ENCODE measurements at places on chromosomes 2 and 18. TPM values are rescaled to one million over a fixed set of nuclear protein-coding genes. Genes with fewer than 3 reads are reported as not detected.

STAT4 gene
- 0.71 TPM for total RNA-seq

- no peak overlapping the region for H3K27ac ChIP-seq
- H3K4me3 ChIP-seq, result no peak overlapping the region
- DNase-seq, result no peak
- H3K36me3 ChIP-seq, result no peaks in the 10 kb centered on the region
- peaks cover 13% of the 10 kb centered on the region for H3K27me3 ChIP-seq
Measured at GRCh38 chr18:24420551-24420950, 5.9 kb upstream of the IMPACT start.

- H3K36me3 ChIP-seq, result no peaks in the 10 kb centered on the region
- peaks cover 21% of the 10 kb centered on the region for H3K4me1 ChIP-seq
- H3K4me3 ChIP-seq, result no peak overlapping the region
- no peak for DNase-seq
- H3K27me3 ChIP-seq, result no peaks in the 10 kb centered on the region
- no peak overlapping the region for H3K27ac ChIP-seq
Measured at GRCh38 chr2:233365861-233366520, 11.7 kb downstream of the DGKD start.

- H3K4me1 ChIP-seq, result no peaks in the 10 kb centered on the region
- H3K4me3 ChIP-seq, result no peak overlapping the region
- no peaks in the 10 kb centered on the region for H3K27me3 ChIP-seq
- no peak overlapping the region for H3K27ac ChIP-seq
- DNase-seq, result no peak
Measured at GRCh38 chr2:60226191-60226590, 327.3 kb downstream of the BCL11A start.

- no peaks in the 10 kb centered on the region for H3K36me3 ChIP-seq
- H3K27ac ChIP-seq, result no peak overlapping the region
- DNase-seq, result peak; percentile 12
- no peaks in the 10 kb centered on the region for H3K27me3 ChIP-seq
- peaks cover 43% of the 10 kb centered on the region for H3K4me1 ChIP-seq
- no peak overlapping the region for H3K4me3 ChIP-seq
Measured at GRCh38 chr2:237596520-237597195, 6.1 kb upstream of the RAB17 start.

PARD6G gene
- total RNA-seq, result 13.0 TPM

FOSL2 gene
- total RNA-seq, result 68.7 TPM

ZNF396 gene
- 1.9 TPM for total RNA-seq

RHOB gene
- 753 TPM for total RNA-seq

RTP5 gene
- total RNA-seq, result 0.16 TPM

DNA sequence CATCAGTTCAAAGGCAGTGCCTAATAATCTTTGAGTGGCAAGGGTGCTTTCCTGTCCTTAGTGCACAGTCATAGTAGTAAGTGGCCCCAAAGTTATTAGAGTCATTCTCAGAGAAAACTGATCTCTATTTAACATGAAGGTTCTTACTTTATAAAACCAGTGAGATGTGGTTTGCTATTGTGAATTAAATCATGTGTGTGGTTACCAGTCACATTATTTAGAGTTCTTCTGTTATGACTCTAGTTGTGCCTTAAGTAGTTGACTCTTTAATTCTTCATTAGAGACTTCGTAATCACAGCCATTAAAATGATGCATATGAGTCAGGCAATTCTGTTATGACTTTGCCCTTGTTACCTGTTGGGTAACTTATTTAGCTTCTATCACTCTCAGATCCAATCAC lies 1392.9 kb upstream of the ACVR2A start:
- DNase-seq, result no peak
- H3K4me1 ChIP-seq, result no peaks in the 10 kb centered on the region
- H3K27ac ChIP-seq, result no peak overlapping the region
- no peaks in the 10 kb centered on the region for H3K36me3 ChIP-seq
- H3K4me3 ChIP-seq, result no peak overlapping the region
- H3K27me3 ChIP-seq, result no peaks in the 10 kb centered on the region

SPEG gene
- 181 TPM for total RNA-seq

DNA sequence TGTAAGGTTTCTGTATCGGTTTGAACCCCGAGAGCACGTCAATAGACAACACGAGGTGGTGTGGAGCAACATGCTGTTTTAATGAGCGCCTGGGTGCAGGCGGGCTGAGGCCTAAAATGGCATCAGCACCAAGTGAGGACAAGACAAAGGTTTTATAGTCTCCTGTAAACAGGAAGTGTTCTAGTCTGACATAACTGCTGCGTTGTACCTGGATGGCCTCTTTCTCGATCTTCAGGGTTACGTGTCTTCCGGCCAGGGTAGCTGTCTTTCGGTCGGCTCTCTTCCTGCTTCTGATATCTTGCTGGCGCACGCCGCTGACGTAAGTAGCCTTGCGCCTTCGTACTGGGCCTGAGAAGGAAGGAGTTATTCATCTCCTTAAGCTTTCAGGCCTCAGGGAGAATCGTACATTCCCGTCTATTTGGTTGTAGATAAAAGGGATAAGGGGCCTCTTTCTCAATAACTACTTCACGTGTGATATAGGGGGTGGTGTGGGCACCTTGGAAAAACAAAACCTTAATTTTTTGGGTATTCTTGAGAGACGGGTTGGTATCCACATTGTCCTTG lies 53.5 kb downstream of the KYNU start:
- DNase-seq, result no peak
- H3K27ac ChIP-seq, result no peak overlapping the region
- H3K27me3 ChIP-seq, result no peaks in the 10 kb centered on the region
- no peaks in the 10 kb centered on the region for H3K36me3 ChIP-seq
- H3K4me3 ChIP-seq, result no peak overlapping the region

DNA sequence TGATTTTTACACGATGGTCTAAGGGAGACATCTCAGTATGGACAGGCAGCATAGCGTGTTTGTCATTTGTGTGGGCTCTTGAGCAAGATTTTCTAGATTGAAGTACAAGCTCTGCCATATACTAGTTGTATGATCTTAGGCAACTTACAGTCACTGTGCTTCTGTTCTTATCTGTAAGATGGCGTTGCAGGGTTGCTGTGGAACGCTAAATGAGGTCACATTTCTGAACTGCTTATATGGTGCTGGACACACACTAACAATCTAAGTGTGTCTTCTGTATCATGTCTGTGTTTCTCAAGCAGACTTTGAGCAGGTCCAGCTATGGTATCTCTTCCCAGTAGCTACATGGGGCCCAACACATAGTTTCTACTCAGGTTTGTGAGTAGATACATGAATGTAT lies 29.2 kb downstream of the PARD3B start:
- H3K27me3 ChIP-seq, result no peaks in the 10 kb centered on the region
- H3K27ac ChIP-seq, result no peak overlapping the region
- DNase-seq, result no peak

TMEM198 gene
- total RNA-seq, result 1.7 TPM

BCL11A gene
- 16.3 TPM for total RNA-seq

ZSWIM2 gene
- not detected for total RNA-seq

IDH1 gene
- total RNA-seq, result 35.2 TPM

DNA sequence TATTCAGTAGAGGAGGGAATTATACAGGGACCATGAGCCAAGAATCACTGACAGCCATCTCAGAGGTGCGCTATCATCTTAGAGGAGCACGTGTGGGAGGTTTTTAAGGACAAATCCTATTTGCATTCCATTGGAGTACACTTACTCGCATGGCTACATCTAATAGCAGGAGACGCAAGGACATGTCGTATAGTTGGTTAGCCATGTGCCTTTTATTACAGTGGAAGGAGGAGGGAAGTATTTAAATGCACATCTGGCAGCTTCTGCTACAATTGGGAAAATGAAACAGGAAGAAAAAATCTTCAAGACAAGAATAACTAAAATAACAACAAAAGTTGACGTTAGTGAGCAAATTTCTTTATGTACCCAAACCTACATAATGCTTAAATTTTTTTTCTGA lies 86.5 kb upstream of the UGP2 start:
- no peak overlapping the region for H3K27ac ChIP-seq
- no peaks in the 10 kb centered on the region for H3K4me1 ChIP-seq
- H3K27me3 ChIP-seq, result no peaks in the 10 kb centered on the region
- DNase-seq, result no peak
- H3K4me3 ChIP-seq, result no peak overlapping the region

DNA sequence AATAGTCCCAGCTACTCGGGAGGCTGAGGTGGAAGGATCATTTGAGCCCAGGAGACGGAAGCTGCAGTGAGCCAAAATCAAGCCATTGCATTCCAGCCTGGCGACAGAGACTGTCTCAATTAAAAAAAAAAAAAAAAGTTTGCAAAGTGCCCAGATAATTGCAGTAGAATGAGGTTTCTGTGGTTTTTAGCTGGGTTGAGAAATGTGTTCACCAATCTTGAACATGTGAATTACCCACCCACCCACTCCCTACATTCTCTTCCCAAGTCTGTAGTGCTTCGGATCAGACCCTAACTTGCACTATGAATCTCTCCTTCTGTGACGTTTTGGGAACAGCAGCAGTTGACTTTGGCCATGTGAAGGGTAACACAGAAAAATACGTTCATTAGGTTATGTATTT lies 247.3 kb downstream of the PTGR3 start:
- H3K4me3 ChIP-seq, result no peak overlapping the region
- no peak overlapping the region for H3K27ac ChIP-seq
- H3K36me3 ChIP-seq, result no peaks in the 10 kb centered on the region
- H3K27me3 ChIP-seq, result no peaks in the 10 kb centered on the region
- H3K4me1 ChIP-seq, result no peaks in the 10 kb centered on the region
- no peak for DNase-seq
